ENCODE measurements at places on chromosomes 2 and 18.

GRCh38 chr2:157849591-157849990, 26.5 kb downstream of the ACVR1 start:
- DNase-seq, result no peak

GRCh38 chr18:55286257-55286825, 301.7 kb downstream of the TCF4 start:
- DNase-seq, result no peak

- DNase-seq, result no peak
Observed at GRCh38 chr2:18251486-18251885, 309.0 kb downstream of the RDH14 start.

DNA sequence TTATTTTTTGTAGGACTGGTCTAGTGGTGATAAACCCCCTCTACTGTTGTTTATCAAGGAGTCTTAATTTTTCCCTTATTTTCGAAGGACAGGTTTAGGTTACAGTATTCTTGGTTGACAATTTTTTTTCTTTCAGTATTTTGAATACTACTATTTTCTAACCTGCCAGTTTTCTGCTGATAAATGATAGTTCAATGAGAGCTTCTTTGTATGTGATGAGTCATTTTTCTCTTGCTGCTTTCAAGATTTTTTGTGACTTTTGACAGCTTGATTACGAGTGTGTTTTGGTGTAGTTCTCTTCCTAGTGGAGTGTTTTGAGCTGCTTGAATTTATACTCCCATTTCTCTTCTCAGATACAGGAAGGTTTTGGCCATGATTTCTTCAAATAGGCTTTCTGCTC, 77.5 kb downstream of the ACSL3 start:
- no peak for DNase-seq

- DNase-seq, result no peak
Observed at GRCh38 chr18:8609659-8610458, 622 bp downstream of the RAB12 start.

GRCh38 chr18:32042337-32042736, 23.7 kb downstream of the RNF125 start:
- DNase-seq, result no peak

DNA sequence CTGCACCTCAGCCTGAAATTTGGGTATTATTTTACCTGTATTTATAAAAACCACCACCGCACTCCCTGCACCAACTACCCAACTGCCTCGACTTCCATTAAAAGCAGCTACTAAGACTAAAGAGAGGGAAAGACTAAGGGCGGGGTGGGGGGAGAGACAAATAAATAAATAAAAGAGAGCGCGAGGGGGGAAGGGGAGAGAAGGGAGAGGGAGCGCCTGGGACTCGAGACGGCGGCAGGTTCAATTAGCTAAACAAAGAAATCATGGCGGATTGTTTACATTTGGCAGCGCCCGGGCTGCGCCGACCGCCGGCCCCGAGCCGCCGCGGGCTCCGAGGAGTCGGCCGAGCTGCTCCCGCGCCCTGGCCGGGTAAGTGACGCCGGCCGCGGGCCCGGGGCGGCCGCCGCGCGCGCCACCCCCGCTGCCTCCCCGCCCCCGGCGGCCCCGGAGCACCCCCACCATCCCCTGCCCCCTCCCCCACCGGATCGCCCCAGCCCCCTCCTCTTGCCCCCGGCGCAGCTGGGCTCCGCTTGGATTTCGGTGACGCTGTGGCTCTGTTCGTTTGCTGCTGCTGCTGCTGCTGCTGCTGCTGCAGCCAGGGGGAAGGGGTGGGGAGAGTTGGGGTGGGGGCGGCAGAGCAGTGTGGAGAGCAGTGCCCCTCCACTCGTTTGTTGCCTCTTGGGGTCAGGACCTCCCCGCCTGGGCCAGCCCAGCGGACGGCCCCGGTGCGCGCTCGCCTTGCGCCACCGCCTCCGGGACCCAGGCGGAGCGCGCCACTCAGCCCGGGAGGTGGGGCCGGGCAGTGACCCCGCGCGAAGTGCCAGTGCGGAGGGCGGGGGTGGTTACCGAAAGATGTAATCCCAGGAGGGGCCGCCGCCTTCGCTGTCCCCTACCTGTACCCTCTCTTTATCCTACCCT, 187.2 kb upstream of the FANCL start:
- no peak for DNase-seq

DNA sequence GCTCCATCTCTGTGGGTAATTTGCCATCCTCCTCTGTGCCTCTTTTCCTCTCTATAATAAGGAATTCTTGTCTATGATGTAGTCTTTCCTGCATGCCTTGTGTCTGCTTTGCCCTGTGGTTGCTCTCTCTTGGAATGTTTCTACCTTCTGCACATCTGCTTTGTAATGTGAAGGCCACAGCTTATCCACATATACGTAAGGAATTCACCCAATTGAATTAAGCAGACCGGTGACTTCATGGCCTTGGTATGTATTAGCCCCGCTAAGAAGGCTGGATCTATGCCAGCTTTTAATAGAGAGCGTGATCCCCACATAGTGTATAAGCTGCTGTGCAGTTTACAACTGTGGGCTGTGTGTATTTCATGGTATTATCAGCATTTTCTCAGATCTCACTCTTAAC, 274.7 kb downstream of the RNF144A start:
- DNase-seq, result no peak

DNA sequence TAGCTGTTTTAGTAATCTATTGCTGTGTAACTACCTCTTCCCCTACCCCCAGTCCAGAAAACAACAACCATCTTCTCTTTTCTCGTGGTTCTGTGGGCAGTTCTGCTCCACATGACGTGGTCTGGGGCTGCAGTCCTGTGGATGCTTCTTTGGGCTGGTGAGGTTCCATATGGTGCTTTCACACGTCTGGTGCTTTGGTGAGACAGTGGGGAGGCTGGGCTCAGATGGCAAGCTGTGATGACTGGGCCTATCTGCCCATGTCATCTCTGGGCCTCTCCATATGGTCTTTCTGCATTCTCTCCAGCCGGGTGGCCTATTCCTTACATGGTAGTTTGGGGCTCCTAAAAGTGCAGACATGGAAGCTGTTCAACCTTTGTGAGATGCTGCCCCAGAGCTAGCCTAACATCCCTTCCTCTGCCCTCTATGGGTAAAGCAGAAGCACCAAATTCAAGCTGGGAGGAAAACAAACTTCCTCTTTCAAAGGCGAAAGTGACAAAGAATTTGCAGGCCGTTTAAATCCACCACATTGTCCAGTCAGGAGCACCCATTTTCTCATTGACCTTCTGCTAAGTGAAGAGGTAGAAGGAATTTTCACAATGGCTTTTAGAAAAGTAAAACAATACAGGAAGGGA, 68.3 kb upstream of the IL1R1 start:
- no peak for DNase-seq
